ENCODE measurements at places on chromosomes 7 and 10.

- no peak for DNase-seq
Observed at GRCh38 chr10:124491105-124491504, 29.5 kb downstream of the LHPP start.

GRCh38 chr7:71325151-71325550, 193.2 kb downstream of the GALNT17 start:
- DNase-seq, result no peak

DNA sequence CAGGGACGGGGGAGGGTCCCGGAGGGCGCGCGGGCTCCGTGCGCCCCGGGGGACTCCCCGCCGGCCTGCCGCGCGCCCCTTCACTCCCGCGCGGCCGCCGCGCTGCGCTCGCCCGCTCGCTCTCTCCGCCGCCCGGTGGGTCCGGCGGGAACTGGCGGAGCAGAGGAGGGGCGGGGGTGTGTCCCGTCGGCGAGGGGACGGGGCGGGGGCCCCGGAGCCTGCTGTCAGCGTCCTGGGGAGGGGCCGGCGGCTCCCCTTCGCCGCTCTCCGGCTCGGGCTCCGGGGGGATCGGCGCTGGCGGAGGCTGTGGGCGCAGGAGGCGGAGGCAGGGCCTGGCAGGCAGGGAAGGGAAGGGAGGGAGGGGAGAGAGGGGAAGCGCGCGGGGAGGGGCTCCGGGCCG, at the start of gene SH3PXD2A:
Gene SH3PXD2A, minus strand, starts transcription at position 153 of the 400 bp plus-strand sequence. CDS start 310 bp downstream, outside the sequence.
- DNase-seq, result peak; percentile 36

GRCh38 chr7:79281426-79281825, 172.0 kb downstream of the MAGI2 start:
- DNase-seq, result no peak

- peak; percentile 76 for DNase-seq
Observed at GRCh38 chr7:2104107-2104710, 128.5 kb downstream of the MAD1L1 start.

DNA sequence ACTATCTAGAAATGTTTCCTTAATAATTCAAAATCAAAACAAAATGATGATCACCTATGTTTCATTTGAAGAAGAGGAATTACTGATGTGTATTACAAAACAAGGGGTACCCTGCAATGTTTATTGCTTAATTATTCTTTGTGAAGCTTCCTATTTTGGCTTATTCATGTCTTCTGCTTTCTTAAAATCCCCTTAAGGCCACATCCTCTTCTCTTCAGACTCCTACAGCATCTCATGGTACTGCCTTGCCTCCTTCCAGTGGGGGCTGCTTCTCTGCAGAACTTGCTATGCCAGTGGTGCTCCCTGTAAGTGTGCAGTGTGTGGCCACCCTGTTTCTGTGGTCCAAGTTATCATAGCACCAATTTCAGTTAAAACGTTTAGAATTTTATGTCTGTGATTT, 35.0 kb downstream of the CCDC146 start:
- no peak for DNase-seq
